ENCODE measurements at places on chromosomes 4 and X.

DNA sequence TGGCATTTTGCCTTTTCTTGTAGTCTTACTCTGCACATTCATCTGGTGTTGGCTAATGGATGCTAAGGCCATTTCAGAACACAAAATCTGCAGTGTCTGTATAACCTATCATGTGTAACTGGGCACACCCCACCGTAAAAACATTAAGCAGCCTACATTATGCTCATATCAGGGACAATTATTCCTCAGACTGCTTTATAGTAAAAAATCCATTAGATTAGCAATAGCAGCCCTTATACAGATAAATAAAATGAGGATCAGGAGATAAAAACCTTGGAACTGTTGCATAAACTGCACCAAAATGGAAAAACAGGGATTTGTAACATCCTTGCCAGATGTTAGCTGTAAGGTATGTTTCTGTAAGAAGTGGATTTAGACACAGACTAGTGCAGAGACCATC lies 288.8 kb downstream of the HS3ST1 start:
- DNase-seq: no peak

DNA sequence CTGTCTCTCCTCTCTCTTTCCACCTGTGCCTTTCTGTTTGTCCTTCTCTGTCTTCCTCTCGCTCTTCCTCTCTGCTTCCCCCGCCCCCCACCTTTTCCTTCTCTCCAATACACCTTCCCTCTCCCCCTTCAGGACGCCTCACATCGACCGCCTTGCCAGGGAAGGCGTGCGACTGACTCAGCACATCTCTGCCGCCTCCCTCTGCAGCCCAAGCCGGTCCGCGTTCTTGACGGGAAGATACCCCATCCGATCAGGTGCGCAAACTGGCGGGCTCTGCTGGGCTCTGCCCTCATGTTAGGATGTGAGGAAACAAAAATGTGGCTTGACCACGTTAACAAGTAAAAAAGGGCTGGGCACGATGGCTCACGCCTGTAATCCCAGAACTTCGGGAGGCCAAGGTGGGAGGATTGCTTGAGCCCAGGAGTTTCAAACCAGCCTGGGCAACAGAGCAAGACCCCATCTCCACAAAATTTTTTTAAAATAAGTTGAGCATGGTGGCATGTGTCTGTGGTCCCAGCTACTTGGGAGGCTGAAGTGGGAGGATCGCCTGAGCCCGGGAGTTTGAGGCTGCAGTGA lies 35.2 kb downstream of the ARSF start:
- DNase-seq: no peak

GRCh38 chr4:163175971-163176958 lies 9.6 kb upstream of the NAF1 start:
- no peak for DNase-seq

GRCh38 chr4:122746485-122746965 lies 14.0 kb downstream of the BBS12 start:
- DNase-seq: no peak

GRCh38 chr4:109864134-109864533 lies 16.2 kb downstream of the LRIT3 start:
- no peak for DNase-seq

DNA sequence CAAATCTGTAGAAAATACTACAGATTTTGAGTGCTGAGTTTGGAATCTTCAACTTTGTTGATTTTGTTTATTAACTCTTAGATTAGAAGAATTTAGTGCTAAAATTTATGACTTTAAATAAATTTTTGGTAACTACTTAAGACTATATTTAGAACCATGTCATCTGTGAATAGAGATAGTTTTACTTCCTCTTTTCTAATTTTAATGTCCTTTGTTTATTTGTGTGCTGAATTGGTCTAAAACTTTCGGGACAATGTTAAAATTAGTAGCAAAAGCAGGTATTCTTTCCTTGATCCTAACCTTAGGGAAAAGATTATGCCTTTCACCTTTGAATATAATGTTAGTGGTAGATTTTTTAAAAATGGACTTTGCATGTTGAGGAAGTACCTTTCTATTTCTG lies 119.7 kb upstream of the CXorf51A start:
- DNase-seq: no peak

GRCh38 chr4:61011051-61011450 lies 189.1 kb upstream of the ADGRL3 start:
- no peak for DNase-seq

DNA sequence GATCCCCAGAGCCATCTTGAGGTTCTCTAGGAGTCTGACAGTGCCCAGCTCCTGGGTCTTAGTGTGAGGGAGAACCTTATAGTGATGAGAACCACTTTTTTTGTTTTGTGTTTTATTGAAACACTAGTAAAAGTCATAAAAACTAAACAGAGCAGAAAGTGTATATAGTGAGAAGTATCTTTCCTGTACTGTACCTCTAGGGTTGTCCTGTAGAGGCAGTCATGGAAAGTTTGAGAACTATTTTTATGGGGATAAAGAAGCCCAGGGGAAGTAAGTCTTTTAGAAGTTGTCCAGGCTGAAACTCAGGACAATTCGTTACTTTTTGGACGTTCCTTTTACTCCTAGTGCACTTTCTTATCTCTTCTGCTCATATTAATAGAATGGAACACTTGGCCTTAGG lies 40.9 kb downstream of the ADH5 start:
- DNase-seq: no peak

GRCh38 chrX:36581030-36581429 lies 427.1 kb upstream of the FAM47C start:
- DNase-seq: no peak

DNA sequence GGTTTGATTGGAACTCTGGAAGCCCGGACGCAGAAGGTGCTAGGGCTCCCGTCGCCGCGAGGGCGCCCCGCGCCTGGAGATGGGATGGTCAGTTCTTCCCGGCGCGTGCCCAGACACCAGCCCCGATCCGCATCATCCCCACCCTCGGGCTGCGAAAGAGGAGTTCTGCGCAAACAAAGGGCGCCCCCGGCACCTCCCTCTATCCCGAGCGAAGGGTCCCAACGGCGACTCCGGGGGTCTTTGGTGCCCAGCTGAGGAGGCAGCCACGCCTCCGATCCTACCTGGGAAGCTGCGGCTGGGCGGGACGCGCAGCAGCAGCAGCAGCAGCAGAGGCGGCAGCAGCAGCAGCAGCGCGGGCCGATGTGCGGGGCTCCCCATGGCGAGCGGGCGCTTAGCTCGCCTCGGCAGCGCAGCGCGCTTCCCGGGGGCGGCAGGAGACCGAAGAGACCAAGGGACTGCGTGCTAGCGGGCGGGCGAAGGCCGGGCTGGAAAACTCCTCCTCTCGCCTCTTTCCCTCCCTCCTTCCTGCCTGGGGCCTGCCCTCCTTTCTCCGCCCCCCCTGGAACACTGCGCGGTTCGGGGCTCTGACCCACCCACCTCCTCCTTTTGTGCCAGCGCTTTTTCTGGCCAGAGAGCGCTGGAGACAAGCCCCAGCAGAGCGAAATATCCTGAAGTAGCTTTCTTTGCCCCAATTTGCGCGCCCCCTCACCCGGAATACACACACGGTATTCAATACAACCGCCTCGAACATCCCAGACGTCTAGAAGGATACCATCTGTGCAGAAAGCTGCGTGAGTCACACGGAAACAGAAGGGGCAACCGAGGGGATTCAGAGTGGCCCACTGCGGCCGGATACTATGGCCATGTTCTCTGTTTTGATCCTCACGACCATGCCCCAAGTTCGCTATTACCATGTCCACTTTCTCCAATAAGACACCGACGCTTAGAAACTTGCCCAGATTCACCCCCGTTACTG lies at the start of gene SRPX:
TSS of gene SRPX (minus strand) at position 457 of the 976 bp plus-strand sequence. CDS start at position 378, 79 bp downstream.
- DNase-seq: no peak

DNA sequence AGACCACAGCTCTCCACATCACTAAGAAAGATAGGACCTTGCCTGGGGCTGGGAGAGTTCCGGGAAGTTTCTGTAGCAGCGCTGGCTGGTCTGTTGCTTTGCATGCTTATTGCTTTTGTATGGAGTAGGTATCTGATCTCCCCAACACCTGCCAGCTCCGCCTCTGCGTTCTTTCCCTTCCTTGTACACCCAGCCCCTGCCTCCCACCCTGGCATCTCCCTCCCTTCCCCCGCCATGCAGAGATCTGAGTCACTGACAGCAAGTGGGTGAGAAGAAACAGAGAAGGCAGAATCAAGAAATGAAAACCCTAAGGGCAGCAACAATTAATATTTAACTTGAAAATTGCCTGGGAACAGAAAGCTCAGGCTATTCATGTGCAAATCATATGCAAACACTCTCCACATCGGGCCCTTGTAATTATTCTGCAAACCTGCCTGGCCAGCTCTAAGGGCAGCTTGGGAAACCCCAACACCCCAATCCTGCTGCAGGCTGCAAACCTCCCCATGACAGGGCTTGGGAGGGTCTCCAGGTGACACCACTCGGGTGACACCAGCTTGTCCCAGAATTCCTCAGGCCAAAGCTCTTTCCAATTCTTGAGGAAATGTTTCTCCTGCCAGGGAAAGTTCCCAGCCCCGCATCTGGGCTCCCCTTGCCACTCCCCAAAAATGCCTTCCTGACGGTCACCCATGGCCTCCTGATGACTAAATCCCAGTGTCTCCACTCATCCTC lies 257.2 kb downstream of the FBXW7 start:
- no peak for DNase-seq

DNA sequence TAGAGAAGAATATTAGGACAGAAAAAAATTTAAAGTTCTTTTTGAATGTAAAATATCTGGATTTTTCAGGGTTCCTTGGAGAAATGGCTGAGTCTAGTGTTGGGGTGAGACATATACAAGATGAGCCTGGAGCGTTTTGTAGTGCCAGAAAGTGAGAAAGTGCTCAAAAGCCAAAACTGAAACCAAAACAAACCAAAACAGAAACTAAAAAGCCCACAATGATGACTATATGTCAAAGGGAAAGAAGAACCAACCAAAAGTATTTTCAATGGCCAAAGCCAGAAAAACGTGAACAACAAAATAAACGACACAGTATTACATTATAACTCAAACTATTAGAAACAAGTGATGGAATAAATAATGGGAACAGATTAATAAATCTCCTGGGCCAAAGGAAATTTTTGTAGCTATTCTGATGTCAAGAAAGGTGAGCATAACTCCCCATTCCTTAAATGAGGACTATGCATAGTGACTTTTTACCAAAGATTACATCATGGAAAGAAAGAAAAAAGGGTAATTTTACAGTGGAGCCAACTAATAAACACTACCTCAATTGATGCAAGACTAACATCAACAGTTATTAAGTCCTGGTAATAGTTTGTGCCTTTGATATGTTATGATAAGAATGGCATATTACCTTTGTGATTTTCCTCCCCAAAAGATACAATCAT lies 1137.6 kb downstream of the C4orf33 start:
- no peak for DNase-seq

DNA sequence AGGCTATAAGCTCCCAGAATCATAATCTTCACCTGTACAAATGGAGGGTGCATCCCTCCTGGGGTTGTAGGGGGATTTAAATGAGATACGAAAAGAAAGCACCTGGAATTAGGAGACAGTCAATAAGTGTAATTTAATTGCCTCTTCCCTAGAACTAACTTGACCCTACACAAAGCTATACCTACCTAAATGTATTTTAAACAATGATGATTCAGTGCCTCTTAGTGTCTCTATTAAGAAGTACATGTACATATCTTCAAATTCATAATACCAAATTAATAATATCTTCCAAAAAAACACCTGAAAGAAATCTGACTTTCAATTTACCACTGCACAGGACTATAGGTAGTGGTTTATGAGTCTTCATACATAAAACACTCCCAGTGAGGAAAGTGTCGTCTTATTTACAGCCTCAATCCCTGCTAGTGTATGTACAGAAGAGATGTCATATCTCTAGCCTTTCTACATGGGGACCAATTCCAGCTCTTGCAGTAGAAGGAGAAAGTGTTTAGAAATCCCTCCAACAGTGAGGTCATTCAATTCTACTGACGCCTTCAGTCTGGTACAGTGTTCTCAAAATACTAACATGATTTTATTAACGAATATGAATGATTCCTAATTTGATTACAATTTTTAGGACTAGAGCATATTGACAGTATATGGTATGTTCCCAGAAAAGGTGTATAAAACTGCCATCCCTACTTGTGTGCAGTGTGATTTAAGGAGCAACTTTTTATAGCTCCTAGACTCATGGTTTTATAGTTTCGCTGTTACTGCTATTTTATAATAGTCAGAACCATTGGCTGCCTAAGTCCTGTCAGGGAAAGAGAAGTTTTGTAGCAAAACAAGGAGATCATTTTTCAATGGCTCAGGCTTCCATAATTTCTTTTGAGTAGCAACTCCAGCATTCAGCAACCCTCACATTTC lies 282.7 kb downstream of the UNC5C start:
- no peak for DNase-seq

GRCh38 chrX:40849906-40850823 lies 114.8 kb upstream of the MED14 start:
- no peak for DNase-seq

DNA sequence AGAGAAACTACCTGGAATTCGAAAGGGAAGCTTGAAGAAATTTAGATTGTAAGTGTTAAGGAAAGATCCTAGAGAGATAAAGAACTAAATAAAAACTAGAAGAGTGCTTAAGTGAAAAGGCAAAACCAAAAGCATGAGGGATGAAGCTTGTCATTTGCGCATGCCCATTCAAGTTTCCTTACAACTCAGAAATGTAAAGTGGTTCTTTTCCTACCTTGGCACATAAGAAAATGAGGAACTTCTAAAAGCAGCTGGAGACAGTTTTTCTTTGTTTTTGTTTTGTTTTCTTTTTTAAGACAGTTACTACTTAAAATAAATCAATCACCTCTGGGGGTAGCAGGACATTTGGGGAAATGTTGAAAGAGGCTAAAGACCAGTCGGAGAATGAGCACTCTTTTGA lies 1304.4 kb upstream of the PCDH7 start:
- DNase-seq: no peak

DNA sequence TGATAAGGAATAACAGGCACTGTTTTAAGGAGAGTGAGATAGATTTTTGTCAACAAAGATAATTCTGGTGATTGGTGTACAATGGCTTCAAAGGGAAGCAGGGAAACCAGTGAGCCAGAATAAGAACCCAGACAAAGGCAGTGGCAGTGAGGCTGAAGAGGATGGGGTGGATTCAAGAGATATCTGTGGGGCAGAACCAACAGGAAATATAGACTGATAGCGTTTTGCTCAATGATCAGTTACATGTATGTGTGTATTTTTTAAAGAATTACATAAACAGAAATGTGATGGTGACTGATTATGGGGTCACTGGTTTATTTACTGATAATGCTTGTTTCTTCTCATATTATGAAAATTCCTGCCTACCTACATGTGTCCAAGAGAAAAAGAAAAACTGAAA lies 66.4 kb downstream of the AMMECR1 start:
- no peak for DNase-seq

DNA sequence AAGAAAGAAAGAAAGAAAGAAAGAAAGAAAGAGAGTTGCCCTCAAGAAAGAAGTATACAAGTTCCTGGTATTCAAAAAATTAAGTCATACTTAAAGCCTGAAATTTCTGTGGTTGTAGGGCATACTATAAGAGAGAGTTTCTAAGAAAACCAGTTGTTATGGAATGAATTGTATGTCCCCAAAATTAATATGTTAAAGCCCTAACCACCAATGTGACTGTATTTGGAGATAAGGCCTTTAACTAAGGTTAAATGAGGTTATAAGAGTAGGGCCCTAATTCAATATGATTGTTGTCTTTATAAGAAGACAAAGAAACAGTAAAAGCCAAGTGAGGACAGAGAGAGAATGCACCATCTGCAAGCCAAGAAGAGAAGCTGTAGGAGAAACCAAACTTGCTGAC lies 521.1 kb downstream of the CCSER1 start:
- DNase-seq: no peak

- DNase-seq: no peak
Observed at GRCh38 chrX:134613396-134613795, 44.9 kb downstream of the PLAC1 start.

GRCh38 chr4:27043200-27043599 lies 182.6 kb downstream of the STIM2 start:
- DNase-seq: no peak

GRCh38 chr4:36241771-36242170 lies 2.5 kb downstream of the ARAP2 start:
- no peak for DNase-seq

Measured in stimulated activated CD8-positive, alpha-beta memory T cell treated with anti-CD3 and anti-CD28 coated beads, Interleukin-7, amount 100 ng/mL, for 1 hour (primary cell).